ENCODE measurements at places on chromosomes 7 and 10.

GRCh38 chr10:70191972-70192305, 21.6 kb upstream of the SAR1A start:
- no peak for DNase-seq

DNA sequence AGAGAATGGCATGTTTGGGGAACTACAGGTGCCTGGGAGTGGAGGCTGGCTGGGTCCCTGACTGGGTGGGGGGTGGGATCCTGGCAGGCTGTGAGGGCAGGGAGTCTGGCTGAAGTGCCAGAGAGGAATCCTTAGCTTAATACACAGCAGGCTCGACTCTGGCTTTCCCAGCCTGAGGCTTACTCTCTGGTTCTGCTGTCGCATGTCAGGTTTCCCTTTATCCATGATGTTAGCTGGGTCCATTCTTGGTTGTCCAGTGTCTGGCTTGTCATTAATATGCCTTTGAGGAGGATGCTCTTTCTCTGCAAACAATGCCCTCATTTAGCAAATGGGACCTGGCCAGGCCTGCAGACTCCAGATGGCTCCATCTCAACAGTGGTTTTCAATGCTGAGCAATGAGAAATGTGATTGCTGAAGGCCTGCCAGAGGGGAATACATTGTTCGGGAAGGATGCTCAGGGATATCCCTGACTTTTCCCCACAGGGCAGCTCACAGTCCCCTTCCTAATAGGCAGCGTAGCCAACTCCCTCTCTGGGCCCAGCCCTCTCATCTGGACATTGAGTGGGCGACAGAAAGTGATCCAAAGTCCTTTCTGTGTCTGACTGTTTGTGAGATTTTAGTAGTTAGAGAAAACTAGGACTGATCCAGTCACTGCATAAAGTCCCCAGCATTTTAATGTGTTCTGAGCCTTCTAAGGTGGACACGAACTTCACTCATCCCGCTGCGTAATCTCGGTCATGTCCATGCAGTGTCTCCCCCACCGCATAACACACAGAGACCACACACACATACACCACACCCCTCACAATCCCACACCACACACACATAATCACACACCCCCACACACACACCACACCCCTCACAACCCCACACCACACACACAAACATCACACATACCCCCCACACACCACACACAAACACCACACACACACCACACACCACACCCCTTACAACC, 124.9 kb downstream of the ANLN start:
- DNase-seq: no peak

DNA sequence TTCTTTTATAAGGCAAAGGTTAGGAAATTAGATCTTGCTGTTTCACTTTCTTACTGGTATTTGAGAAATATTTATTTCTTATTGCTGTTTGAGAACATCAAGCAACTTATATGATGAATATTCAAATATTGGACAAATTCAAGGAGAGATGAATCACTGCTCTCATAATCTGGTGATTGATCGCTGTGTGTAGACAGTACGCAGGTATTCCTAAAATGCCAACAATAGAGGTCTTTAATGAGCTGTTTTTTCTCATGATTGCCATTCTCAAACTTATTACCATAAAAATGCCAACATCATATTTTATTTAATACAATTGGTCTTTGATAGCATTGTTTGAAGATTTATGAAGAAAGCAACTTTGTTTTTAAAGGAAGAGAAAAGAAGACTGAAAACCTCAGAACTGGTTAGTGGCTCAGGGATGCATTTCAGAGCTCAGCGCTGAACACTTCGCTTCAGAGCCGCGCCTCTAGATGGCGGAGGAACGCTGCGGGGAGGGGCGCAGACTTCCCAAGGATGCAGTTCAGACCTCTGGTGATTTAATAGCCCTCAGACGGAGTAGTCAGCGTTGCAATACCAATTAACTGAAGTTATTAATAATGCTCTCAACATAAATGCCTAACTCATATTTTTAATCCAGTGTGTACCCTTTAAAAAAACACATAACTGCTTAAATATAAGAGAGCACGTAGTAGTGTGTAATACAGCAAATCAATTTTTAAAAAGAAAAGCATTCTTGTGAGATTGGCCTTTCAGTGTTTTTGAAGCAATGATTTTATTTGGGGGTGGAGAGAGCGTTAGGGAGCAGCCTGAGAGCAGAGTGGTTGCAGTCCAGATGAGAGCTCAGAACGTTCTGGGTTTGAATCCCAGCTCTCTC, 38.5 kb upstream of the STEAP4 start:
- peak; percentile 60 for DNase-seq

GRCh38 chr10:97932932-97933530, 83.4 kb downstream of the GOLGA7B start:
- no peak for DNase-seq

DNA sequence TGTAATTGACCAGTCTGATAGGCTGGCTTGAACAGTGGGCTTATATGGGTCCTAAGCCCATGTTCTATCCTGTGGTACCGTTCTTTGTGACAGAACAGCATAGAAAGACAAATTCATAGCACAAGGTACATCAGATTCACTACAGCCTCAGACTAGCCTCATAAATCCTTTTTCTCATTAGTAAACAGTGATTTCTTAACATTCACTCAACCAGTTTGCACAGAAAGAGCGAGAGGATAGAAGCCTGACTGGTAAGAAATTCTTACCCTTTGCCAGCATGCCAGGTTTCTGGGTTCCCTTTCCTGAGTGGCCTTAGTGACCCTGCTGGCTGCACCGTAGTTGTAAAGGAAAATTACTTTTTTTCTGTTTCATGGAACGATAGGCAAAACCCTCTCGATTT, 412.1 kb downstream of the SH2D4B start:
- no peak for DNase-seq

- DNase-seq: peak; percentile 1
These were observed 14.1 kb upstream of the CSGALNACT2 start for GRCh38 chr10:43124094-43124521.

- DNase-seq: no peak
These were observed 960.3 kb upstream of the LRRN3 start for GRCh38 chr7:110130669-110131068.

DNA sequence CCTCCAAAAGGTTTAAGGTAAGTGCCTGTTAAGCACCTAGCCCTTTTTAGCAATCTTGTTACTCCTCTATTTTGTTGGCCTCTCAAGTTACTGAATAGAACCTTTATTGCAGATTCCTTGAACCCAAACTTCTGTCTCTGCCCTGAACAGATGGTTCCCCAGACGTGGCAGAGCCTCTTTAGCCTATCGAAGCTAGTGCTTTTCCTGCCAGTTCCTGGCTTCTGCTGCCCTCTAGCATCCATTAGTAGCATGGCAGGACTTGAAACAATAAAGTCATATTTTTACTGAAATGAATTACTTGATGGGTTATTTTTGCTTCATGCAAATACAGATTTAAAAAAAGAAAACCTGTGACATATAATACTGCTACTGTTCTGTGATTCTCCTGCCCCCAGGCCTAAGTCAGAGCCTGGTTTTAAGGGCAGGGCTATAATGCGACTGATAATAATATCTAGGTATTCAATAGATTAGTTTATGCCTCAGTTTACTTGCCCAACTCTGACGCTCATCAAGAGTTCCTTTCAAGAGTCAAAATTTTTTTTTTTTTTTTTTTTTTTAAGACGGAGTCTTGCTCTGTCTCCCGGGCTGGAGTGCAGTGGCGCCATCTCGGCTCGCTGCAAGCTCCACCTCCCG, 84.3 kb upstream of the PHF14 start:
- DNase-seq: no peak

GRCh38 chr10:21726601-21727225, 192.7 kb downstream of the MLLT10 start:
- DNase-seq: no peak

- DNase-seq: no peak
These were observed 10.8 kb downstream of the PRKCQ start for GRCh38 chr10:6569259-6569658.

- no peak for DNase-seq
These were observed 11.7 kb downstream of the SRPK2 start for GRCh38 chr7:105376908-105377533.

GRCh38 chr10:20970044-20970443, 72.9 kb upstream of the NEBL start:
- DNase-seq: no peak

DNA sequence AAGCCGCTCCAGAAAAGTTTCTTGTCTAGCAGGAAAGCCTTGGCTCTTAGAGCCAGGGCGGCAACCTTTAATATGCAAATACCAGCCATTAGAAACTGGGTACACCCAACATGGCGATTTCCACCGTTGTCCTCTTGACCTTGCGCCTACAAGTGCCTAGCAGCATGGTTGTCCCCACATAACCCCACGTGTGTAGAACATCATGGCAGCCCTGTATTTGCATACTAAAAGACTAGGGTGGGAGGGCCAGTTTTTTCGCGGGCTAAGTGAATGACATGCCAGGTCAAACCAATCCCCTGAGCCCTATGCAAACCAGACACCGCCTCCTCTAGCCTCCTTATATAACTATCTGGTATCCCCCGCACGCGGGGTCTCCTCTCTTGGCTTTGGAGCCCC, 58.4 kb upstream of the FZD8 start:
- DNase-seq: no peak

GRCh38 chr7:80159802-80160201, 25.2 kb downstream of the GNAI1 start:
- DNase-seq: no peak

DNA sequence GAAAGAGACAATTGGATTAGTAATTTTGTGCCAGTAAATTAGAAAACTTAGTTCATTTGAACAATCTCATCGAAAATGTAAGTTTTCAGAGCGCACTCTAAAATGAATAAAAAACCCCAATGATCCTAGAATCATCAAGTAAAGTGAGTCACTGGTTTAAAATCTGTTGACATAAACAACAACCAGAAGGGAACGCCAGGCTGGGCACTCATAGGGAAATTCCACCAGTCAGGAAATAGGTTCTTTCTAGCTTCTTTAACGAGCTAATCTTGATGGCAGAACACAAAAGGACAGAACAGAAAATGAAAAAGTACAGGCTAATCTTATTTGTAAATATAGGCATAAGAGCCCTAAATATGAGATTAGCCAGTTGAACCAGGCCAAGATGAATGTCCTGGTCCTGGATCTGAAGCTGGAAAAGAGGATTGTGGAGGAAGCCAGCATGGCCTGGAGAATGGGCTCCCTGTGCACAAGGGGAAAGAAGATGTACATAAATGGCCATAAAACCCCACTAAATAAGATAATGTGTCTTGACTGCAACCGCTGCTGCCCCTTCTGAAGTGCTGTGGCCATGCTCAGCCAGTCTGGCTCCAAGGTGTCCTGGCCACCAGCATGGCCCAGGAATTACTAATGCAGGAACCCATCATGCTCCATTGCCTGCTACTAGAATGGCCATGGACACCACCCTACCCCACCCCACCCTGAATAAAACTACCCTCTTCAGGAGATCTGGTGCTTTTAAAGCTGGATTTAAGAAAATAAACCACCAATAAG, 114.0 kb downstream of the WDFY4 start:
- DNase-seq: no peak

- DNase-seq: no peak
These were observed 34.0 kb upstream of the DKK1 start for GRCh38 chr10:52280051-52280450.

GRCh38 chr7:137790828-137791227, 55.9 kb downstream of the DGKI start:
- DNase-seq: no peak

DNA sequence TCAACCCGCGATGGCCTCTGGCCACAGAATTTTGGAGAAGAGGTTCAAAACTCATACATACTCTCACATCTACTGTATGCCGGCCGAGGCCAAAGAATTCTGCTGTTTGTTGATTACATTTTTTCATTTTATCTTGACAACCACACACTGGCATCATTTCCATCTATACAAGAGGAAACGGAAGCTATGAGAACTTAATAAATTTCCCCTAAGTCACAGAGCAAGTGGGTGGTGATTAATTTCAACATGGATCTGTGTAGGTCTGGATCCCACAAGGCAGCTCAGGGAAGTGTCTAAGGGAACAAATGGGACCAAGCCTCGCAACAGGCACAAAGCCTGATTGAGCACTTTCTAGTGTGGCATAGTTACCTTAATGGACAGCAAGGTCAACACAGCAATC, 18.0 kb downstream of the ELMO1 start:
- no peak for DNase-seq

DNA sequence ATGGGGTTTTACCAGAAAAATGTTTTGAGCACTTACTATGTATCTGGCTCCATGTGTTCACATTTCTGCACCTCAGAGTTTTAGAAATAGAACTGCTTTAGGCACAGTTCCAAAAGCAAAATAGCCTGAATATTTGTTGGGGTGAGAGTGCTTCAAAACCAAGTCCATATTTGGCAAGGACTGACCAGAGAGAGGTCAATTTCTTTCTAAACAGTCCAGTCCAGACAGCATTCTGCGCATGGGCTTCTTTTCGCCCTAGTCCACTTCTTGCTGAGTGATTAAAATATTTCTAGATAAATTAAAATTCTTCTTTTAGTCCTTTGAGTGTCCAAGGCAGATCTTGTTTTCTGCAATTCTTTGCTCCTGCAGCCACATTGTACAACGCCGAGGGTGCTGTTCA, 427.0 kb downstream of the PHTF2 start:
- DNase-seq: no peak

GRCh38 chr10:77051837-77052236, 585.8 kb downstream of the KCNMA1 start:
- DNase-seq: no peak

GRCh38 chr7:68756986-68757495, 841.2 kb upstream of the AUTS2 start:
- no peak for DNase-seq

DNA sequence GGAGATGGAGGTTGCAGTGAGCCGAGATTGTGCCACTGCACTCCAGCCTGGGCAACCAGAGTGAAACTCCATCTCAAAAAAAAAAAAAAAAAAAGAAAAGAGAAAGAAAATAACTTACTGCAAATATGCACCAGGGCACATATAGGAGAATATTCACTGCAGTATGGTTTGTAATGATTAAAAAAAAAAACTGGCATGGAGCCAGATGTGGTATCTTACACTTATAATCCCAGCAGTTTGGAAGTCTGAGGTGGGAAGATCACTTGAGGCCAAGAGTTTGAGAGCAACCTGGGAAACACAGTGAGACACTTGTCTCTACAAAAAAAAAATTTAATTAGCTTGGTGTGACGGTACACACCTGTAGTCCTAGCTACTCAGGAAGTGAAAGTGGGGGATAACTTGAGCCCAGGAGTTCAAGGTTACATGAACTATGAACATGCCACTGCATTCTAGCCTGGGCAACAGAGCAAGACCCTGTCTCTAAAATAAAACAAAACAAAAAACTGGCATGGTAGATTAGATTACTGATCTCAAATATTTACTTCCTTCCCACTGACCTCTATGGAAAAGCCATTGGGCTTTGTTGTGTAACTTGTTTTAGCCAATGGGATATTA, 85.6 kb downstream of the MICU1 start:
- DNase-seq: no peak

- no peak for DNase-seq
These were observed 2.7 kb downstream of the CHST15 start for GRCh38 chr10:124090601-124091209.

All from left hindlimb (tissue), 1 donor.